Retina (tissue), 1 donor: ENCODE measurements at places on chromosomes 13 and 19.

- DNase-seq = no peak
Observed at GRCh38 chr19:33690378-33691029, 68.8 kb downstream of the CHST8 start.

- no peak for DNase-seq
Observed at GRCh38 chr13:24407844-24408243, 98.5 kb downstream of the C1QTNF9 start.

DNA sequence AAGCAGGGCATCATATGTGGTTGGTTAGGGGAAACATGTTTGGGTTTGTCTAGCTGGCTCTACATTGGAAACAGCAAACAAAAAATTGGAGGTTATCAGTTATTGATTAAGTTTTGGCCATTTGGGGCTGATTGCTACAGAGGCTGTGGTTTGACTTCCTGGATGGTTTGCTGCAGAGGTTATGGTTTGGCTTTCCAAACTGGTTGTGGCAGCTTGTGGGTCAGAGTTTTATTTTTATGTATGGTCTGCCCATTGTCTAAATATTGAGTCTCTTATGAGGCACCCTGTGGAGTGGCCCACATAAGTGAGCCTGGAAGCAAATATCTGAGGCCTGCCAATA is 261.6 kb downstream of the GPC5 start:
- DNase-seq = no peak

- DNase-seq = peak; percentile 87
Observed at GRCh38 chr19:52601025-52601973, 31.2 kb downstream of the ZNF701 start.

DNA sequence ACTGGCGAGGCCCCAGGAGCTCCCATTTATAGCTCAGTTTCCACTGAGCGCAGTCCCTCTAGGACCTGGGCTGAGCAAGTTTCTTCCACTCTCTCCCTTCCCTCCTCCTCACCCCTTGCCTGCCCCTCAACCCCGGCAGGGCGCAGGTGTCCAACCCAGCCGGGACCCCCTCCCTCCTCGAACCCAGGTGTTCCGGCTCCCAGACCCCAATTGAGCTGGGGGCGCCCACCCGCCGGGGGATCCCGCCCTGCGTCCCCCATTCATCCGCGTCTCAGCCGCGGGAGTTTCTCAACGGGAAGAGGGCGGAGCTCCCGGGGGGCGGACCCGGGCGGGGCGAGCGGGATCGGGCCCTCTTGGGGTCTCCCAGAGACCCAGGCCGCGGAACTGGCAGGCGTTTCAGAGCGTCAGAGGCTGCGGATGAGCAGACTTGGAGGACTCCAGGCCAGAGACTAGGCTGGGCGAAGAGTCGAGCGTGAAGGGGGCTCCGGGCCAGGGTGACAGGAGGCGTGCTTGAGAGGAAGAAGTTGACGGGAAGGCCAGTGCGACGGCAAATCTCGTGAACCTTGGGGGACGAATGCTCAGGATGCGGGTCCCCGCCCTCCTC is at the start of gene KIRREL2:
KIRREL2 (plus strand) TSS at position 366 of the 604 bp plus-strand sequence; CDS start at position 575, 209 bp downstream.
- DNase-seq = peak; percentile 91

- no peak for DNase-seq
Observed at GRCh38 chr13:27789495-27790303, 2.6 kb upstream of the GSX1 start.

GRCh38 chr19:57888560-57889231 is at the start of gene ZNF814:
Gene ZNF814 (minus strand): TSS chr19:57889037. CDS start chr19:57888802, 235 bp downstream.
- peak; percentile 96 for DNase-seq

- peak; percentile 16 for DNase-seq
Observed at GRCh38 chr13:76723551-76724232, 162.5 kb downstream of the KCTD12 start.

- no peak for DNase-seq
Observed at GRCh38 chr19:35563207-35563829, at the start of gene ATP4A. Gene ATP4A (minus strand): TSS chr19:35563658. CDS start chr19:35563629, 29 bp downstream.
